ENCODE measurements at places on chromosomes 2 and 18.

- no peak for DNase-seq
Observed at GRCh38 chr18:23162473-23162872, 27.2 kb downstream of the CABLES1 start.

DNA sequence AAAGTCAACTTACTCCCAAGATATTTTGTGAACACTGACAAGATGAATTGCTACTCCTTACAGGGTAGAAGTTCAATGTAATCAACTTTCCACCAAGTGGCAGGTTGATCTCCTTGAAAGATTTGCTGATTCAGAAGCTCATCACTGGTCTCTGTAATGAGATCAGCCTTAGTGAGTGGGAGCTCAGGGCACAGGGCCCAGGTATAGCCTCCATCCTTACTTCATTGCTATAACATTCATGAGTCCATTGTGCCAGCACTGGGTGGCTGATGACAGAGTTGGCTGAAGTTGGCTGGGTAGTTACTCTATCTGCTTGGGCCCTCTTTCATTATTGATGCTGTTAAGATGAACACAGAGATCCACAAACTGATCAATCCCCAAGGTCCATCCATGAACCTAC lies 379.0 kb downstream of the IRS1 start:
- DNase-seq: no peak

- no peak for DNase-seq
Observed at GRCh38 chr18:49510393-49511115, 23.5 kb upstream of the C18orf32 start.

DNA sequence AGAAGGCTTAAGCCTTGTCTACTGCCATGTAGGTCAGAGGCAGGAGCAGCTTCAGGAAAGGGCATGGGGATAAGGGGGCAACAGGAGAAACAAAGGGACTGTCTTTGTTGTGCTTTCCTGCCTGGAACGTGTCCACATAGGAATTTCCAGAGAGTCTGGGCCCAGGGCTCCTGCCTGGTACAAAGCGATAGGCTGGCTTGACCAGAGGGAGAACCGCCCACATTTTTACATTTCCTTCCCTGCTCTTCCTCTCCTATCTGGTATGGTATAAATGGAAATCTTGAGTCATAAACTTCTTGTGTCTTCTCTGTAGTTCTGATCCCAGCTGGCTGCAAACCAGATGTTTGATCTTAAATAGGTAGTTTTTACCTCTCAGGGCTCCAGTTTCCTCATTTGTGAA lies 414.8 kb downstream of the HRH4 start:
- no peak for DNase-seq

DNA sequence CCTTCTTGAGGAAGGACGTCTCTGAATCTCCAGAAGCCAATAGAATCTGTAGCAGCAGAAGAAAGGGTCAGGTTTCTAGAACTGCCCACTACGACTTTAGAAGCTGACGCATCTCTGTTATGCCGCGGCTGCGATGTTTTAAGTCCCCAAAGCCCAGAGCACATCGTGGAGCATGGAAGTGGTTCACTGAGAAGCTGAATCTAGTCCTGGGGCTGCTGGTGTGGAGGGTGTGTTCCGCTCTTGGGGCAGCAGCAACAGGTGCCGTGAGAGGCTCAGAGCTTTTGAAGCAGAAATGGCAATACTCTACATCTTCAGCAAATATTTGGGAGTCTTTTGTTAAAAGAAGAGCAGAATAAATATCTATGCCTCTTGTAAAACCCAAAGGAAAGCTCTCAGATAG lies 48.9 kb upstream of the RMDN2 start:
- DNase-seq: no peak

GRCh38 chr2:148619560-148620195 lies 24.9 kb upstream of the EPC2 start:
- no peak for DNase-seq

GRCh38 chr2:175048275-175048674 lies 43.1 kb upstream of the CHN1 start:
- DNase-seq: no peak

GRCh38 chr18:45596036-45596435 lies 19.2 kb upstream of the SLC14A2 start:
- DNase-seq: no peak

- no peak for DNase-seq
Observed at GRCh38 chr18:48667276-48668254, 128.7 kb downstream of the CTIF start.

GRCh38 chr2:55961318-55961911 lies 37.8 kb upstream of the EFEMP1 start:
- peak; percentile 34 for DNase-seq

DNA sequence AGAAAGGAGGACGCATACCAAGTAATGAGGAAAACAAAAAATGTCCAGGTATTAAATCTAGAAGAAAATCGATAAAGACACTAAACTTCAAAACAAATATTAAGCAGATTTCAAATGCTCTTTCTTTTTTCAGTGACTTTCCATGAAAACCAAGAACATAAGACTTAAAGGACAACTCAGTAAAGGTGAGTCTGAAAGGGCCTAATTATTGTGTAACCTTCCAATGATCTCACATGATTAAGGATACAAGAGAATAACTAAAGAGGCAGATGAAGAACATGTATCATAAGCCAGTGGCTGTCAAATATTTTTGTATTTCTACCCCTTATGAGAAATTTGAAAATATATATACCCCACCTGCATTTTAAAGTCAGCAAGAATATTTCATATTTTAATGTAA lies 30.7 kb downstream of the MBD2 start:
- DNase-seq: no peak

DNA sequence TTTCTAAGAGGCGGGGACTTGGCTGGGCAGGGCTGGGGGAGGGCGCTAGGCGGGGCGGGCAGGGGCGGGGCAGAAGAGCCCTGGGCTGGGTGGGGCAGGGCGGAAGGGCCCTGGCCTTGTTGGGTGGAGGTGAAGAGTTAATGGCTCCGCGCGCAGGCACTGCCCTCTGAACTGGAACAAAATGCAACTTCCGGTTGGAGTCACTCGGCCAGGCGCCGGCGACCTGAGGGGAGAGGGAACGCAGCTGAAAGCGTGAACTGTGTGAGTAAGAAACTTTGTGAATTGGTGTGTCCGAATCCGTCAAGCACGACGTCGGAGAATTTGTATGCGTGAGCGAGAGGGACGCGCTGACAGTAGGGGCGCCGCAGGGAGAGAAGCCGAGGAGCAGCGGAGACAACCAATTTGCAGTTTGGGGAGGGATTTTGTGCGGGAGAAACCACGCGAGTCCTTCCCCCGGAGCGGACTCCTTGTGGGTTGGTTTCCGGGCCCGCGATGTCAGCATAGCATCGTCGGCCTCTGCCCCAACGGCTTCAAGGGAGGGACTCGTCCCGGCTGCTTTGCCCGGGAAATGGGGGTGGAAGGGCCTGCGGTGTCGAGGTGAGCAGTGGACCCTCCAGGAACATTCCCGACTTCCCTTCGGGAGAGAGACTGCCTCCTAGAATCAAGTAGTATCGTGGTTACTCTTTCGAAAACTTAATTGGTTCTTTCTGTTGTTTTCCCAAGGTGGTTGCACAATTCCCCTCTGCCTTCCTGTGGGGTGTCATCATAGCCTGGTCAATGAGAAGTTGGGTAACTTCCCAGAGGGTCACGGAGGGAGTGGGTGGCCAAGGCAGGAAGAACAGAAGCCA lies at the start of gene TANK:
TANK (plus strand) TSS at position 203 of the 848 bp plus-strand sequence. CDS start 19,235 bp downstream, outside the sequence.
- DNase-seq: peak; percentile 93

DNA sequence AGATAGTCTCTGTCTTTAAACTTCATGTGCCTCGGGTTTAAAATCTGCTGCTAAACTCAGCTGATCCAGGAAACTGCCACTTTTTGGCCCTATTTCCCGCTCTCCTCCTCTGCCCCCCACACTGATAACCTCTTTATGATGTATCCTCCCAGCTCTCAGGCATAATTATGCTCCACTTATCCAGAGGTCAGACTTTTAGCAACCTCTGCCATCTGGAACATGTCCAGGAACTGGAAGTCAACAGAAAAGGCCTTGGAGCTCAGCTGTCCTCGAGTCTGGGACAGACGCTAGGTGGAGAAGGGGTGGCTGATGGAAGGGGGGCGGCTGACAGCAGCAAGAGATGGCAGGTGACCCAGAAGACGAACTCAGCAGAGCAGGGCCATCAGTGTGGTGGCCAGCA lies 41.2 kb downstream of the ASAP2 start:
- no peak for DNase-seq

DNA sequence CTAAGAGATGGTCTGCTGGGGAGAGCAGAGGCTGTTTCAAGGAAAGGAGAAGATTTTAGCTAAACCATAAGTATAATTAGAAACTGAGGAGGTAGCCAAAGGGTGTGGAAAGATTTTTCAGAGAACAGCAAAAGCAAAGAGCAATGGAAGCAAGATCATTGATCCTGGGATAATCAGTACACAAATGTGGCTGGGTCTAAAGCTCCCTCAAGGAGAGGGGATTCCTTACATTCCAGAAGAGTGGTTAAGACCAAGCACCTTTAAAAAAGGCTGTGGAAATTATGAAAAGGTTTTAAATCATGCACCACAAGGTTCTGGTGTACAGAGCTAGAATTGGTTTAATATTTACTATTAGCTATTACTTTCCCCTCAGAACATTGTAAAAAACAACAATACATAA lies 246.0 kb upstream of the UBE2E3 start:
- no peak for DNase-seq

DNA sequence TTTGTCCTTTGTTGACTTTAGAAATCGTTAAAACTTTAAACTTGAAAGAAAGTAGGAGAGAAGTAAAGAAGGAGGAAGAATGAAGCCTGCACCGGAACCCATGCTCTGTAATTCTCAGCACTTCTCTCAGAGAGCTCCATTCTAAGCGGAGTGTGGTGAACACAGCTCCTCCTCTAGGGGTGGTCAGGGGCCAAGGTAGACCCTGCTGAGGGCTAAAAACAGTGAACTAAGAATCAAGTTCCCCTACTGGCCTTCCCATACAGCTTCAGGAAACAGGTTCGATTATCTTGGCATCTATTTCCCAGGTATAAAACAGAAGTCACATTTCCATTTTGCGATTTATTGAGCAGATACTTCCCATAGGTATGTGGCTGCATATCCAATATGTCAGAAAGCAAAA lies 92.7 kb upstream of the ASAP2 start:
- DNase-seq: no peak

All from NCI-H226 (cell line).